Head of caudate nucleus (tissue), 42 donors: ENCODE measurements at places on chromosomes 7 and 10.

- no peak for DNase-seq
Measured at GRCh38 chr10:103703941-103704919, 151.1 kb downstream of the SH3PXD2A start.

- DNase-seq: peak; percentile 26
Measured at GRCh38 chr7:151313857-151314256, 27.8 kb upstream of the NUB1 start.

- no peak for DNase-seq
Measured at GRCh38 chr10:124563320-124564040, 101.9 kb downstream of the LHPP start.

DNA sequence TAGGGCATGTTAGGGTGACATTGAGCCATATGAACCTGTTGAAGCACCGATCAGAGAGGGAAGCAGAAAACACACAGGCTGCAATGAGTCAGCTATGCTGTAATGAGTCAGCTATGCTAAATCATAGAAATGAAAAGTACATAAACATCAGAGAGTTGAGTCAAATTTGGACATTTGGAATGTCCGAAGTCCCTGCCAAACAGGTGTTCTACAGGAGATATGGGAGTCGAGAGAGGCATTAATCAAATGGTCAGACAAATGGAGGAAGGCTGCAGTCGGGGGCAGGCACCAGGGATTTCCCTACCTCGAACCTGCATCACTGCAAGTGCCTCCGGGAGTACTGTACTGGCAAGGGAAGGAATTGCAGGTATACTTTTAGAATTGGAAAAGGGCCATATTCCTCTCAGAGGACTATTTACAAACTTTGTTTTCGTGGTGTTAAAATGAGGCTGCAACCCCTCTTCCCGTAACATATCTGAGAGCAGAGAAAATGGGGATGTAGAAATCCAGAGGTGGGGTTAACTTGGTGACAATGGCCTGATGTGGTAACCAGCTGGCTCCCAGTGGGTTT is 8.8 kb upstream of the ZC3HAV1 start:
- no peak for DNase-seq

- DNase-seq: no peak
Measured at GRCh38 chr10:7334642-7334964, 76.2 kb downstream of the SFMBT2 start.

GRCh38 chr10:128498378-128498730 is 372.1 kb upstream of the MKI67 start:
- DNase-seq: no peak

DNA sequence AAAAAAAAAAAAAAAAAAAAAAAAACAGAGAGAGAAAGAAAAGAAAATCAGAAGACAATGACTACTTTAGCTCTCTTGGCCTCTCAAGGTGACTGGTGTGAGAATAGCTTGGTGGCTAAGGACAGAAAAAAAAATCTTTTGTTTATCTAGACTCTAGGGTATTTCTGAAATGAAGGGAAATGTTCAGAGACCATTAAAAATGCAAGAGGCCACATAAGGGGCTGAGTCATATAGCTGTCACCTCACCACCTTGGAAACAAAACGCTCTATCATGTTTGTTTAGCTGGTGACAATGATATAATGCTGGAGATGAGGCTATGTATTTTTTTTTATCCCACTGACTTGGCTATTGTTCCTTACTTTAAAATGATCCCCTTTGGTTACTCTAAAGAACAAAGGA is 287.0 kb upstream of the CDC14C start:
- no peak for DNase-seq

DNA sequence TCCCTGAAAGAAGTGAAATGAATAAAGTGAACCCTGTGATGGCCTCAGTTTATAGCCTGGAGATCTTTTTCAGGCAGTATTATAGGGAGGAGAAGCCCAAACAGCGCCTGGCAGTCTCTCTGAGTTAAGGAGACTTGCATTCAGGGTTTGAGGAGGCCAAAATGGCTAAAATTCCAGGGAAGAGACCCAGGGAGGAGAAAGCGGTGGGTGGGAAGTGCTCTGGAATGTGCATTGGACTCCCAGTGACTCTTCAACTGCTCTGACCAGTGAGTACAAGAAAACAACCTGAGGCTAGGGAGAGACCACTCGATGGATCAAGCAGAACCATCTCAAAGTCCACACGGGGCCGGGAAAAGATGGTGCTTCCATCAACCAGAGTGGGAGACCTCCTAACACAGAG is 35.3 kb upstream of the EPHB6 start:
- no peak for DNase-seq

DNA sequence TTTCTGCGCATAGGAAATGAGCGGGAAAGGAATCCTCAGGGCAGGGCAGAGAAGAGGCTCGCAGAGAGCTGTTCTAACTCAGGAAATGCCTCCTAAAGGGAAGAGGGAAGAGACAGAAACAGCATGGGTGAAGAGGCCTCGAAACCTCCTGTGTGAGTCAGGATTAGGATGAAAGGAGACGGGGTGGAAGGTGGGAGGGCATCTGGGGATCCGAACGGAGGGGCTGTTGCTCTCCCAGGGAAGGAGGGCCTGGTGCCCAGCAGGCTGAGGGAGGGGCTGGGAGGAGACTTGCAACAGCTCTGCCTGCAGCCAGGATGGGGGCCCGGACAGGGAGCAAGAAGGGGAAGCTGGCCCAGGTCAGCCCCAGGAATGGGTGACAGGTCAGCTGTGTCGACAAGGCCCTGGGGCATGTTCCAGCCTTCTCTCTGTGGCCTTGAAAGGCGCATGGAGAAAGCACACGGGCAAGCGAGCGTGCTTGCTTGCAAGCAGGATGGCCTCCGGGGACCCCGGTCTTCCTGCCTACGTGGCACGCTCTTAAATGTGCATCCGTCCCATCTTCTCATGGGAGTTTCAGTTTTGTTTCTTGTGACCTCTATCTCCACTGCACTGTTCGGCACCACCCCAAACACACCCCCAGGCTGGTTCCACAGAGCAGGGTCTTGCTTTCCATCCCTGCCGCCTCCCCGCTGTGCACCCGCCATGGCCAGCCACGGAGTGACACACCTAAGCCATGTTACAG is 63.5 kb downstream of the HIPK2 start:
- DNase-seq: no peak

DNA sequence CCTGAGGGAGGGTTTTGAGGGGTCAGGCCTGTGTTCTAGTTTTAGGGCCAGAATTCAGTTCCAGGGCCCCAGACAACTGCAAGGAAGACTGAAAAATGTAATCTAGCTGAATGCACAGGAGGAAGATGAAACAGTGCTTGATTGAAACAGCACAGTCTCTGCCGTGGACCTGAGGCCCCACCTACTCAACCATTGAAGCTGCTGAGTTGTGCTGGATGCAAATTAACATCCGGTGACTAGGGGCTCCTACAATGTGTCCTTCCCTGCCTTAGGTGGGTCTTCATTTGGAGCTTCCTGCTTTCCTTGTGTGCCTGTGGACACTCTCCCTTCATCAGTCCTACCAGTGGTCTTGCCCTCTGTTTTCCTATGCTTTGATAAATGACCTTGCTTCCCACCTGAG is 5.7 kb downstream of the GLRX3 start:
- no peak for DNase-seq

GRCh38 chr7:21771906-21772610 is 173.6 kb downstream of the CDCA7L start:
- DNase-seq: peak; percentile 12

DNA sequence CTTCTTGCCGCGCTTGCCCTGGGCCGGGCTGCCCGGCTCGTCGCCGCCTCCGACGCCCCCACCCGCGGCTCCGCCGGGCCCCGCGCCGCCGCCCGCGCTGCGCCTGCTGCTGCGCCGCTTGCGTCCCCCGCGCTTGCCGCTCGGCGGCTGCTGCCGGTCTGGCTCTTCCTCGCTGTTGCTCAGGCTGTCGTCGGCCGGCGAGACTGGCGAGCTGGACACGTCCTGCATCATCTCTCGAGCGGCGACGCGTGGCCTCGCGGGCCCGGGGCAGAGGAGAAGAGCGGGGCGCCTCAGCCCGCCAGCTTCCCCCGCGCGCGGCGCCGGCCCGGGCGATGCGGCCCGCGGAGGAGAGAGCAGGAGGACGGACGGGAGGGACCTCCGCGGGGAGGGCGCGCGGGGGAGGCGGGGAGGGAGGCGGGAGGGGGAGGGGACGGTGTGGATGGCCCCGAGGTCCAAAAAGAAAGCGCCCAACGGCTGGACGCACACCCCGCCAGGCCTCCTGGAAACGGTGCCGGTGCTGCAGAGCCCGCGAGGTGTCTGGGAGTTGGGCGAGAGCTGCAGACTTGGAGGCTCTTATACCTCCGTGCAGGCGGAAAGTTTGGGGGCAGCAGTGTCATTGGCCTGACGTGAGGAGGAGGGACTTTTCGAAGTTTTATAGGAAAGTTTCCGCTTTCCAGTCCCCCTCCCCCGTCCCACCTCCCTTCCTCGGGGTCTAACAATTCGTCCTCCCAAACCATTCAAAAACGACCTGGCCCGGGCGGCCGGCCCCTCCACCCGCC is at the start of gene TWIST1:
Gene TWIST1, minus strand, starts transcription at position 546 of the 779 bp plus-strand sequence. Its CDS starts 315 bp downstream, at position 231.
- DNase-seq: no peak

- no peak for DNase-seq
Measured at GRCh38 chr10:98096316-98096715, 38.1 kb upstream of the R3HCC1L start.

DNA sequence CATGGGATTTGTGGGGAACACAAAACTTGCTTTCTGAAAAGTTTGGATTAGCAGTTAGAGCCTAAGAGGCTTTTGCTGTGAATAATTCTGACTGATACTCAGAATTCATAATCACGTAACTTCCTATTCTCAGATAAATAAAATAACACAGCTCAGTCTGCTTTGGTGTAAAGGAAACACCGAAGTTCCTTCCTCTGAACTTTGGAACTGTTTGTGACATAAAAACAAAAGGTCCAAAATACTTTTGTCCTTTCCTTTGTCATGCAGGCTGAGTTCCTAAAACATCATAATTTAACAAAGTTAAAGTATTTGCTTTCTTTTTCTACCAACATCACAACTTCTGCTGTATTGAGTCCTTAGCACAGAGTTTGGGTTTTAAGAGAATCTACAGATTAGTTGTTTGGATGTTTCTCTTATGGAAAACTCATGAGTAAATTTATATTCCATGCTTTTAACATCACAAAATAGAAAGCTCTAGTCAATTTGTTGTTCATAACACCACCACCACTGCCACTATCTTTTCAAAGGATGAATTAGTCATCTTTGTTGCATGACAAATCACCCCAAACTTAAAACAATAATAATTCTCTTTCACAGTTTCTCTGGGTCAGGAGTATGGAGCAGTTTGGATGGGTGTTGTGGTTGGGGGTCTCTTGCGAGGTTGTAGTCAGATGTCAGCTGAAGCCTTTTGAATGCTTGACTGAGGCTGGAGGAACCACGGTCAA is 123.4 kb downstream of the REEP3 start:
- DNase-seq: no peak

- DNase-seq: no peak
Measured at GRCh38 chr7:3080106-3080505, 36.4 kb upstream of the CARD11 start.

- no peak for DNase-seq
Measured at GRCh38 chr7:68725843-68726785, 872.2 kb upstream of the AUTS2 start.

DNA sequence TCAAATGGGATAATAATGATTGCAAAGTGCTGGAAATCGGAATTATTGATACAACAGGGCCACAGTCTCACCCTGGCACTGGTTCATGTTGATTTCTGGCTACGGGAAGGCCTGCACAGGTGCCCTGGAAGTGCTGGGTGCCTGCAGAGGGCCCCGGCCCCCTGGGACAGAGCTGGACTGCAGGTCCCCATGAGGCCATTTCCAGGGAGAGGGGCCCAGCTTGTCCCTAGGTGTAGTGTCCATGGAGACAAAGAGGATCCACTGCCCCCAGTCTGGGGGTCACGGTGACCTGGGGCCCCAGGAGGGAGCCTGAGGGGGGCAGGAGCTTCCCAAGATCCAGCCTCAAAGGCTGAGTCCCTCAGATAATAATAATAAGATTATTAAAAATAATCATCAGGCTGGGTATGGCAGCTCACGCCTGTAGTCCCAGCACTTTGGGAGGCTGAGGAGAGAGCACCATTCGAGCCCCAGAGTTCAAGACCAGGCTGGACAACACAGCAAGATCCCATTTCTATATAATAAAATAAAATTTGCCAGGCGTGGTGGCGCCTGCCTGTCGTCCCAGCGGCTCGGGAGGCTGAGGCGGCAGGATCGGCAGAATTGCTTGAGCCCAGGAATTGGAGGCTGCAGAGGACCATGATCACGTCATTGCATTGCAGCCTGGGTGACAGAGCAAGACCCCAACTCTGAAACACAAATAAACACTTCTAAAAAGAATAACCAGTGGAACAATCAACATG is 98.1 kb downstream of the MICALL2 start:
- DNase-seq: no peak

GRCh38 chr7:90945104-90945787 is 319.0 kb upstream of the FZD1 start:
- no peak for DNase-seq

GRCh38 chr10:77350134-77350533 is 287.5 kb downstream of the KCNMA1 start:
- DNase-seq: no peak

DNA sequence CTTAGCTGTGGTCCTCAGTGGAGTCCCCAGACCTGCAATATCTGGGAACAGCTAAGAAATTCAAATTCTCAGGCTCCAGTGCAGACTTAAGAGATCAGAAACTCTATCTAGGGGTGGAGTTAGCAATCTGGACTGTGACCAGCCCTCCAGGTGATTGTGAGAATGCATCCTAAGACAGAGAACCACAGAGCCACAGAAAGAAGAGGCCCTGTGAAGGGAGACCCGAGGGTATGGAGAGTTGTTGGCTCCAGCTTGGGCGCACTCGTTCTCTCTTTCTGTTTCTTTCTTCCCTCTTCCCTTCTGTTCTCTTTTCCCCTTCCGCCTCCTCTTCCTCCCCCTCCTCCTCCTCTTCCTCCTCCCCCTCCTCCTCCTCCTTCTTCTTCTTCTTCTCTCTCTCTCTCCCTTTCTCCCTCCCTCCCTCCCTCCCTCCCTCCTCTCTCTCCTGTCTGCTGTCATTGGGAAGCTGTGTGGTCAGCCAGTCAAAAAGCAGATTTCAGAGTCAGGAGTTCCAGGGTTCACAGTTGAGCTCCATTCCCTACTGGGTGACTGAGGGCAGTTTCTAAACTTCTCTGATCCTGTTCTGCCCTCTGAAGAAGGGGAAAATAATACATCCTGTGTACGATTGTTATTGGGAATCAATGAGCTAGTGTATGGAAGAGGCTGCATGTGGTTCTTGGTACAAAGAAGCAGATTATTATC is 62.1 kb upstream of the STEAP1B start:
- DNase-seq: no peak
